NCI-H1092 (cell line): ENCODE measurements at places on chromosomes 4 and X.

GRCh38 chr4:171281359-171281758 is 531.8 kb upstream of the GALNTL6 start:
- DNase-seq: no peak

DNA sequence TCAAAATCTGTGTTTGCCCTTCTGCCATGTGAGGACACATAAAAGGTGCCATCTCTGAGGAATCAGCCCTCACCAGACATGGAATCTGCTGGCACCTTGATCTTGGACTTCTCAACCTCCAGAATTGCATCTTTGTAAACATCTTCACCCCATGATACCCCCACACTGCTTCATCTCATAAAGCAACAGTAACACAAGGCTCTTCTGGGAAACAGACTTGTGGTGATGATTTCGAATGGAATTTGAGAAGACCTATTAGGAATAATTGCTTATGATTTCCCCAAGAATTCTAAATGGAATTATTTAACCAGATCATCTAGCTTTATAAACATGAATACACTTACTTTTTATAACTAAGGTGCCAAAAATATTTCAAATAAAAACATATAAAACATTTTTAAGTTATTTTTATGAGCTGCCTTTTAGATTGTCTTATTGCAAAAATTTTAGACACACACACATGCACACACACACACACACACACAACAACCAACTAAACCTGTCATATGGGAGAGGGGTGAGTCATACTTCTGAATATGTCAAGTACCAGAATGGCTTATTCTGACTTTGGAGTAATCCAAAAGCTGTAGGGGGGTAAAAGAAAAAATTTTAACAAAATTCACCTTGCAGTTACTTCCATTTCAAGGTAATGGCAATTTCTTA is 82.0 kb downstream of the USP46 start:
- DNase-seq: no peak

DNA sequence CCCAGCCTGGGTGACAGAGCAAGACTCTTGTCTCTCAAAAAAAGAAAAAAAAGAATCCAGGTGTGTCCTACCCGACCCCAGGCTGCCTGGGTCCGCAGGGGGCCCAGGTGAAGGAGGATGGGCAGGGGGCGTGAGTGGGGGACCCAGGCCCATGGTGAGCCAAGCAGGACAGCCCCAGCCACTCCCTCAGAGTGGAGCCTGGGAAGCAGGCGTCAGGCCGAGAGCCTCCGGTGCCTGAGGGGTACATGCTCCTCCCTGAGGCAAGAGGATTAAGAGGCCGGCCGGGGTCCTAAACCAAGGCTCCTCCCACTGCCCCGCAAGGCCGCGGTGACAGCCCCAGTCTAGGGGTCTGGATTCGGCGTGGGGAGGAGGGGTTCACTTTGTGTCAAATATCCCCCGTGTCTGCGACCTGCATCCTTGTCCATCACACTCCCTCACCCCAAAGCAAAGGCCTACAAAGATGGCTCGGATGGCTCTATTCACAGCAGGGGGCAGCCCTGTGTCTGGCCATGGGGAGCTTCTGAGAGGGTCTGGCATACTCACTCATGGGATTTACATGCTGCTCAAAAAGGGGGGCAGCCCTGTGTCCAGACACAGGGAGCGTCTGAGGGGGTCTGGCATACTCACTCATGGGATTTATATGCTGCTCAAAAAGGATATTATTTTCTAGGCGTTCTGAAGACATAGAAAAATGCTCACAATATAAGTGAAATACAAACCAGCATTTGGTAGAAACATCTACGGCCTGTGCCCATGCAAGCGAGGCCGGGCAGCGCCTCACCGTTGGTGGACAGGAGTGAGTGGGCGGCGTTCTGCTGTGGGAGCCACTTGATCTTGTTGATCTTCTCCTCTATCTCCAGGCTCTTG is 94.6 kb downstream of the PPP2R2C start:
- DNase-seq: no peak

DNA sequence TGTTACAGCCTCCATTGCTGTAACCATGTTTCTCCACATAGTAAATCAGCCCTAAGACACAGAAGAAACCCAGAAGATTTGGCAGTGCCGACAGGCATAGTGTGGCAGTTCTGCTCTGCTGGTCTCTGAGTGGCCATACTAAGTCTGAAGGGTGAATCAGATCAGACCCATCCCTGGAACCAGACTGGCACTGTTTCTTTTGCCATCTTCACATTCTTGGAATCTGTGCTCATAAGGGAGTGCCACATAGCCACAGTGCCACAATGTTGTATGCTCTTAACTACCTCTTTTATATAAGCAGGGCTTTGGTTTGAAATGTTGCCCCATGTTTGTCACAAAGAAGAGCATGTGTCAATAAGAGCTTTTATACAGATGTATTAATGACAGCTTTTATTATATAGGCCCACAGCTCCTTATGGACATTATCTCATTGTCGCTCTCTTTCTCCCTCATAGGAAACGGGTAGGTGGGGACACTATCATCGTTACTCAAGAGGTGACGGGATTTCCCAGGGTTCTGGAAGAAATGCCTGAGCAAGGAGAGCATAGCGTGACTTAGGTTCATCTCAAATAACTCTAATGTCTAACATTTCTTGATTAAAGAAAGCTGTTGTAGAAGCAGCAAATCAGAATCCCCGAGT is 128.2 kb downstream of the CBR4 start:
- DNase-seq: no peak

GRCh38 chrX:49995107-49995731 is 72.8 kb downstream of the CLCN5 start:
- DNase-seq: no peak

DNA sequence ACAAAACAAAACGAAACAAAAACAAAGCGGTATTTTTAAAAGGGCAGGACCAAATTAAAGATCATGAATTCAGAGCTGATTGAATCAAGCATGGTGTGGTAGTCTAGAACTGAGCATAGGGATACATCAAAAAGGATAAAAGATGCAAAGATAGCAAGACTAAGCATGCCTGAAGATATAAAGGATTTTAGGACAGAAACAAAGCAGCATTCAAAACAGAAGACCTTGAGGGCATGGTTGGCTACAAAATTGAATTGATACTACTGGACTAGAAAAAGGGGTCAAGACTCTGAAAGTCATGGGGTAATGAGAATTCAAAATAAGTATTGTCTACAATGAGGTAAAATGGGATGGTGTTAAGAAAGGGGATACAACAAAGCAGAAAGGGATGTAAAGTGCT is 41.6 kb downstream of the RAB33A start:
- DNase-seq: no peak

GRCh38 chrX:95291561-95291960 is 1393.1 kb upstream of the DIAPH2 start:
- DNase-seq: no peak

- DNase-seq: no peak
These were observed 31.3 kb upstream of the ALG13 start for GRCh38 chrX:111649638-111650037.

DNA sequence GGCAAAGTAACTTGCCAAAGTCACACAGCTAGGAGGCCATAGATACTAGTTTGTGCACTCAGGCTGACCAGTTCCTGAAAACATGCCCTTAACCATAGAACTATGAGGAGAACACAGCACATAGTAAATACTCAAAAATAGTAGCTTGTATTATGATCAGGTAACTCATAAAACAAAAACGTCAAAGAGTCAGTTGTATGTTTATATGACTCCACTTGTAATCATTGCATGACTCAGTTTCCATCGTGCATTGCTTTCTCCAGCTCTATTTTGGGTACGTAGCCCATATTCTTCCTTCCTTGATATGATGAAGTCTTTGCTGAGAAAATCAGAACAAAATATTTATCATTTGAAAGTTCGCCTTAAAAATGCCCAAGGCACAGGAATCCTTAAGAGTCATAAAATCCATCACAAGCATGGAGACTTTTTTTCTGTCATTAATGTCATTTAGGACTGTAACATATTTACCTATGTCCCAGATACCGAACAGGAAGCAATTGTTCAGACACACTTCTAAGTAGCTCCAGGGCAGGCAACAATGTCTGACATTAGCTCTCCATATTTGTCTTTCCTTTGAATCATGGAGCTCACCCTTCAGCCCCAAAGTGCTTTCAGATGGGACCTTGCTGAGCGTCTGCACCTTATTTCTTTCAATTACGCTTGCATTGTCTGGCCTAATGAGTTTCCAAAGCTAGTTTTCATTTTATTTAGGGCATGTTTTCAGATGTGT is 11.2 kb upstream of the MID1 start:
- DNase-seq: no peak

DNA sequence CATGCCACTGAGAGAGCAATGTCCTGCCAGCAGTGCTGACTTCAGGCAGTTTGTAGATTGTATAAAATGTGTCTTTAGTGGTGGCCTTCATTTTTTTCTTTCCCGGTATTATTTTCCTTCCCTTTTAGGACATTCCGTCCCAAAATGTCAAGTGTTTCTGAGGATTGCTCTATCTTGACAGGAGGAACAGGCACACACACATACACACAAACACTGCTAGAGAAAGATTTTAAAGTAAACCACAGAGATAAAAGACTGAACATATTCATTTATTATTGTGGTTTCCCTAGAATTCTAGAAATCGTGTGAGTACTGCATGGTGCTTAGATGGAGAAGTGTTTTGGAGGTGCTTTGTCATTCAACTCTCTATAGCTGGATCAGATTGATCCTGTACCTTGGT is 111.9 kb downstream of the GABRB1 start:
- no peak for DNase-seq

- DNase-seq: peak; percentile 2
These were observed at the start of gene ACOT9 for GRCh38 chrX:23742697-23743622. Gene ACOT9, minus strand, starts transcription at chrX:23743276. Its CDS starts 132 bp downstream, at chrX:23743144.

DNA sequence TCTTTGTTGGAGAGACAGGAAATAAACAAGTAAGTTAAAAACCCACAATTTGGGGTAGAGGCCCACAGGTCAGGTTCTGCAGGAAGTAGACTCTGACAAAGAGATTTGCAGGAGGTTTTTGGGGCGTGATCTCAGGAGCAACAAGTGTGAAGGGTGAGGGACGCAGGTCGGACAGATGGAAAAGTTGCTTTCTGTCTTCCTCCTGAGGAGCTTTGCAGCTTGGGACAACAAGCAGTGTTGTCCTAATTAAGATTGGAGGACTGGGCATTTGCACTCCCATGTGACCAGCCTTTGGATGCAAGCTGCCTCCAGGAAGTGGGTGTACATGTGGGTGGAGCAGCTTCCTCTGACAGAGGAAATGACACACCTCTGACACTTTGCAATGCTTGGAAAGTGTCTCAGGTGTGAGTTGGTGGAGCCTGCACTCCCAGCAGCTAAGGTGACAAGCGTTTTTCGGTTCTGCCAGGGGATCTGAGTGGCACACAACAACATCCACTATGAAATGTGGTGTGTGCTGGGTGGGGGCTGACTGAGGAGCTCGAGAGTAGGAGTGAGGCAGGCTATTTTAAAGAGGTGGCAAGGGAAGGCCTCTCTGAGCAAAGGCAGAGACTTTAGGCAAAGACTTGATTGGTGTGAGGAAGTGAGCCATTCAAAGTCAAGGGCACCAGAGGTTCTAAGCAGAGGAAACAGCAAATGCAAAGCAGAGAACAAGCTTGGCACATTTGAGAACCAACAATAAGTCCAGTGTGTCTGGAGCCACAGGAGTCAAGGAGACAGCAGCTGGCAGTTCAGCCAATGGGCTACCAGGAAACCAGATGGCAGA is 339.8 kb upstream of the GATB start:
- DNase-seq: no peak

DNA sequence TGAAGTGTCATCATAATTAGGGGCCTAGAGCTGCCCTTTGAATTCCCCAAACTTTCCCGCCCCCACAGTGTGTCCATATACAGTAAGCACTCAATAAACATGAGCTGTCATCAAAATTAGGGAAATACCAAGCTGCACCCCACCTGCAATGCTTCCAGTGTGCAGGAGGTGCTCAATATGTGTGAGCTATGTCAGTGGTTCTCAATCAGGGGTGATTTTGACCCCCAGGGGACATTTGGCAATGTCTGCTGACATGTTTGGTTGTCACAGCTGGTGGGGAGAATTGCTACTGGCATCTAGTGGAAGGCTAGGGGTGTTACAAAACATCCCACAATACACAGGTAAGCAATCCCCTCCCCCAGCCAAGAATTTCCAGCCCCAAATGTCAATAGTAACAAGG is 748 bp downstream of the CFP start:
- no peak for DNase-seq

- peak; percentile 75 for DNase-seq
These were observed 125.3 kb downstream of the COL4A6 start for GRCh38 chrX:108312957-108313356.

DNA sequence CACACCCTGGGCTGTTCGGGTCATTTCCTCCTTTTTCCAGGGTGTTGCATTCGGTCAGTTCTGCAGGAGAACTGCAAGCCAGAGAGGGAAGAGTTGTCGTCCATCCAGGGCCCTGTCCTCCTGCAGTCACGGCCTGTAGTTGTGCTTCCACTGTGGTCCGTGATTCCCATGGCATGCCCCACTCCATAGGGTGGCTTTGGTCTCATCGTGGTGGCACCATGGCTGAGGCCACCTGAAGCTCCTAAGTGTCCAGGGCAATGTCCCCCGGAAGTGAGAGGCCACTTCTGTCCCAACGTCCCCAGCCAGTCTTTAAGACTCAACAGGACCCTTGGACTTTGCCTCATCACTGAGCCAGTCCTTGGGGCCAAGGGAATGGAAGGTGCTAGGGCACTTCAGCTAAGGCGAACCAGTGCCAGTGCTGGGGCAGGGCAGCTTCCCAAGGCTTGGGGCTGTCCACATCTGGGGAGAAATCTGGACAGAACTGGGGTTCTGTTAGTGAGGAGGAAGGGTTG is 83.7 kb downstream of the HTRA3 start:
- no peak for DNase-seq

- DNase-seq: no peak
These were observed 89.6 kb downstream of the C4orf51 start for GRCh38 chr4:145769450-145770037.
